ENCODE measurements at places on chromosomes 6 and 20.

DNA sequence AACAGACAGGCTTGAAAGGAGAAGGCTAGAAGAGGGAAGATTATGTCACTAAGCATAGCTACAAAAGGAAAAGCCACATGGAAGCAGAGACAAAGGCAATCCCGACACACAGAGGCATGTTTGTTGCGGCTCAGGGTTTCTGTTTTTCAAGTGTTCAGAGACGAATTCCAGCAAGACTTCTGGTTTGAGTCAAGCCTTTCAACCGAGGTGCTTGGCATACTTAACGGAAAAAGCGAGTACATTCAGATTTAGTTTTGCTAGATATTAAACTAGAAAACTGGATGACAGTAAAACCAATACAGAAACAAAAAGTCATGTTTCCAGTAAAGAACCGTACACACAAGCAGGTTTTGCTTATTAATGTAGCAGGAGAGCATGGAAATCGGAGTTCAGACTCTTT, 27.2 kb downstream of the MCUR1 start:
- DNase-seq, result no peak

GRCh38 chr6:75943381-75943780, 129.1 kb downstream of the IMPG1 start:
- DNase-seq, result no peak

- no peak for DNase-seq
Measured at GRCh38 chr6:678520-678919, 14.4 kb downstream of the EXOC2 start.

DNA sequence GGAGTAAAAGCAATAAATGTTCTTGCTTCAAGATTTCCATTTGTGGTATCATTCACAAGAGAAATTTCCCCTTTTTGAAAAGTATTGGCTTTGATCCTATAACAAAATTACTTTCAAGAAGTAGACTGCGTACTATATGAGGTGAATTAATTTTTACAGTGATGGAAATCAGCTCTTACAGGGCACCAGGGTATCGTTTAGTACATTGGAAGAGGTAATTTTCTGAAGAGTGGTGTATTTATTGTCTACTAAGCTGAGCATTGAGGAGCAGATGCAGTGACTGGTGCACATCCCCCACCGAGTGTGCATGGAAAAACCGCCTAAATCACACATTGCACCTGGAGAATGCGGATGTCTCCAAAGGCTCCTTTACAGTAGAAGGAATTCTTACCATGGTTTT, 209.5 kb downstream of the SAMD5 start:
- no peak for DNase-seq

- DNase-seq, result no peak
Measured at GRCh38 chr6:169961772-169962561, 210.5 kb downstream of the ERMARD start.

- DNase-seq, result no peak
Measured at GRCh38 chr6:3916211-3916610, 67.0 kb downstream of the FAM50B start.

GRCh38 chr20:36491901-36492617, 49.3 kb upstream of the MYL9 start:
- DNase-seq, result no peak

GRCh38 chr6:160926281-160927276, 65.0 kb upstream of the MAP3K4 start:
- no peak for DNase-seq

DNA sequence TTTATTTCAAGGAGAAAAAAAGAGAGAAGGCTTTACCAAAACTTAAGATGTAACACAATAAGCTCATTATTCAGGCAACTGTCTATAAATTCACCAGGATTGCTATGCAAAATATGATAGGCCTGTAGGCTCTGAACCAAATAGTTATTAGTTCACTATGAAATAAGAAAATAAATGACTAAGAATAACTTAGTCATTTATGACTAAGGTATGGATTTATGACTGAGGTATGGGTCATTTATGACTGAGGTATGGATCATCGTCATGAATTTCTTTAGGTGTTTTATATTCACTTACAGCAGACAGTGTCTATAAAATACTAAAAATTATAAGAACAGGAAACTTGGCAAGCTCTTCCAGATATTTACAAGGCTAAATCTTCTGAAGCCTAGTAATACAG, 52.1 kb upstream of the SNX9 start:
- DNase-seq, result no peak

DNA sequence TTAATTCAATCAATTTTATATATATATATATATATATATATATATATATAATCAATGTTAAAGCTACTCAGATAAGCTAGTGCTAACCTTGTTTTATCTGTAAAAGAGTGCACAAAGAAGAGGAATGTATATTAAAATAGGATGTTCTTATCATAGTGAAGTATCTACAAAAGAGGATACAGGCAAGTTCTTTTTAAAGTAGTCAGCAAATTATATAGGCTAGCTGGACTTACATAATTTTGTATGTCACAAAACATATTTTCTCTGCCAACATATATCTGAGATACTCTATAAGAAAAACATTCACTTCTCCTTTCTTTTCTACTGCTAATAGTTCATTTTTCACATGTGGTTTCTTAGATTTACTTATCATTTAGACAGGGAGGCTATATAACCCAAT, 39.9 kb downstream of the KHDRBS2 start:
- no peak for DNase-seq

- DNase-seq, result no peak
Measured at GRCh38 chr20:36808317-36809257, 35.0 kb upstream of the DSN1 start.

All from NCI-H446 treated with DMSO at 0.1 percent for 48 hours (cell line).